ENCODE measurements at places on chromosomes 11 and 22.

- no peak for DNase-seq
These were observed 23.3 kb upstream of the PPFIA1 start for GRCh38 chr11:70247042-70247709.

- DNase-seq: no peak
These were observed 36.4 kb upstream of the MUC5AC start for GRCh38 chr11:1121331-1121812.

GRCh38 chr11:127815331-127815730, 772.0 kb downstream of the ETS1 start:
- no peak for DNase-seq

DNA sequence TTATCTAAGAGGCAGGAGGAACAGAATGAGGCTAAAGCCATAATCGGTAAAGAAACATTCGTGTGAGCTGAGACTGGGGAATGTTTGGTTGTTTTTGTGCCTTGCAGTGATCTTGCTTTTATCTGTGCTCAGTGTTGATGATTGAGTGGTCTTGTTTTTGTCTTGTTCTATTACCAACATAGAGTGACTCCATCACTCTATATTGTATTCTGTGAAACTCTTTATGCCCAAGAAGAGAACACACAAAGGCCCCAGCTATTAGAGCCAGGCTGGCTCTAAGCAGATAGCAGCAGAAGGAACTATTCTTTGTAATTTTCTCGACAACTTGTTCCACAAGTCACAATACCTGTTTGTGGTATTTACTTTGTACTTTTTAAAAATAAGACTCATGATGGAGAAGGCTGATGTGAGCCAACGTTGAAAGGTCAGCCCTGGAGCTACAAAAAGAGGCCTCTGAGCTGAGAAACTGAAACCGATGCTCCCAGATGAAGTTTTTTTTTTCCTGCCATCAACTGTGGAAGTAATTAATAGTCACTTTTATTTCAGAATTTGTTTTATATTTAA, 68.4 kb downstream of the LARGE1 start:
- DNase-seq: no peak

- no peak for DNase-seq
These were observed 755.0 kb downstream of the OPCML start for GRCh38 chr11:132777067-132777975.

DNA sequence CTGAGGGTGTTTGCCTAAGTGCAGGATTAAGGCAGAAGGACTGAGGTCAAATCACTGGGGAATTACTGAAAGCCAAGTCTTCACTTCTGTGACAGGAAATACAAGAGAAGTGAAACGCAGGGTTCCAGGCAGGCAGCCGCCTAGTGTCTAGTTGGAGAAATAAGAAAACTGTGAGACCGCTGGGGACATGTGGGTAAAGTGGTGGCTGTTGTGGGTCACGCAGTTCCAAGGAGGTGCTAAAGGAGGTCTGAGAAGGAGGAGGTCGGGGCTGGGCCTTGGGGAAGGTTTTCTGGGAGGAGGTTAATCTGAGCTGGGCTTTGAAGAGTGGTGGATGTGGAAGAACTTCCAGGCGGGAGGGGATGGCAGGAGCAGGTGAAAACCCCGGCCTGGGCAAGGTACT, 11.2 kb downstream of the MCM5 start:
- DNase-seq: no peak

DNA sequence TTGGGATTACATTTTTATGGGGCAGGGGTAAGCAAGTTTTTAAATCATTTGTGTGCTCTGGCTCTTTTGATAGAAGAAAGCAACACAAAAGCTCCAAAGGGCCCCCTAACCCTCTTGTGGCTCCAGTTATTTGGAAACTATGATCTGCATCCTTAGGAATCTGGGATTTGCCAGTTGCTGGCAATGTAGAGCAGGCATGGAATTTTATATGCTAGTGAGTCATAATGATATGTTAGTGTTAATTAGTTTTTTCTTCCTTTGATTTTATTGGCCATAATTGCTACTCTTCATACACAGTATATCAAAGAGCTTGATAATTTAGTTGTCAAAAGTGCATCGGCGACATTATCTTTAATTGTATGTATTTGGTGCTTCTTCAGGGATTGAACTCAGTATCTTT, 10.1 kb downstream of the RAG1 start:
- no peak for DNase-seq

GRCh38 chr11:34750692-34751405, 130.0 kb downstream of the EHF start:
- DNase-seq: no peak

DNA sequence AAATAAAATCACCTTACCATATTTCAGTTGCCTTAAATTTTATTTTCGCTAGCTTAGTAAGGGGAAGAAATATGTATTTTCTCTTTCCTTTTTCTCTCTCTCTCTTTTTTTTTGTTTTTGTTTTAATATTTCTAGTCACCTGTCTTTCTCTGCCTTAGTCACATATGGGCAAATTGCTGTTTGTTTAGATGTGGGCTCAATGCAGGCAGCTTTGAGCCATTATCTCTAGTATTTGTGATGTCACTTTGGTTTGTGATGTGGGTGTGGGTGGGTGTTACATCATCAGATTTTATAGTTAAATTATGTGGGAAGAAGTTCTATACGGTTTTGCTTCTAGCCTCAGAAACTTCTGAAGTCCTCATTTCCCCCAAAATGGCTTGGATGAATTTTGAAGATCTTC, at the start of gene C22orf31:
Gene C22orf31, minus strand, starts transcription at position 59 of the 400 bp plus-strand sequence. Its CDS starts 39 bp downstream, at position 20.
- no peak for DNase-seq

GRCh38 chr11:111095327-111095726, 150.2 kb upstream of the POU2AF2 start:
- DNase-seq: no peak

GRCh38 chr11:127493330-127494022, 492.9 kb upstream of the KIRREL3 start:
- DNase-seq: no peak

Data from stimulated activated naive CD8-positive, alpha-beta T cell treated with anti-CD3 and anti-CD28 coated beads, Interleukin-15, Interleukin-2, amounts not matched to agents 100 U/mL and 50 U/mL, for 24 hours (primary cell).